ENCODE measurements at places on chromosomes 3 and 15. TPM values are rescaled to one million over a fixed set of nuclear protein-coding genes. Genes with fewer than 3 reads are reported as not detected.
A peak's percentile ranks its signal among the peaks of the same experiment; 100 is the strongest.

GRCh38 chr3:116809208-116809607 lies 99.6 kb downstream of the TUSC7 start:
- no peak for DNase-seq

DNA sequence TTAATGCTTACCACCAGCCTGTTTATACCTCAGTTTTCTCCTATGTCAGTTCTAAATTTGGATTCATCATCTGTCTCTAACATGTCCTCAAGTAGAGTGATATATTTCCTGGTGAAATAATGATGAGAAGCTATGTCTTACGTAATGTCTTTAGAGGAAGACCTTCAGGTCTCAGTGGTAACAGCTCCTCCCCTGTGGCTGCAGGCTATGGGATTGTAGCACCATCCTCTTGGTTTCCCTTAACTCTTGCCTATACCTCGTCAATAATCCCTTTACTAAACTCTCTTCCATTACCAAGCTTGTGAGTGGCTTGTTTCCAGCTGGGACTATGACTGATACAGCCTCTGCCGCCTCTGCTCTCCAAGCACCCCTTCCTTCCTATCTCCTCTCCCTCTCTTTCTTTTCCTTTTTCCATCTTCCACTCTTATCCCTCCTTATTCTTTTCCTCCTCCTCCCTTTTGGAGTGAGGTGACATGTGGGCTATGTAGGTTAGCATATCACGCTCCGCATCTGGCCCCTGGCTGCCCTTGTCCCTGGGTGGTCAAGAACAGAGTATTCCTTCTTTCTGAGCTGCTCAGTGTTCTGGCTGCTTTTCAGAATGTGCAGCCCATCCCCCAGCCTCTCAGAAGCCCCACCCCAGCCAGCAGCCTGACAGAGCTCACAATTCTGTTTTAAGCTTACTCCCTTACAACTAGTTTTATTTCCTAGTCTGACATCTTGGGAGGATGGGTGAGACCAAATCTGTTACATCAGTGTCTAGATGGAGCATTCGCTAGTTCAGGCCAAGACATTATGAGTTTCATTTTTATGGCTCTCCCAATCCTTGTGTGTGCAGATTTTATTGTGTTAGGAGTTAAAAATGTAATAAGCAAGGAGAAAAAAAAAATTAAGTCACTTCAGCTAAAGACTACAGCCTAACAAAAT lies 75.0 kb upstream of the RNU6-1 start:
- no peak for DNase-seq

DNA sequence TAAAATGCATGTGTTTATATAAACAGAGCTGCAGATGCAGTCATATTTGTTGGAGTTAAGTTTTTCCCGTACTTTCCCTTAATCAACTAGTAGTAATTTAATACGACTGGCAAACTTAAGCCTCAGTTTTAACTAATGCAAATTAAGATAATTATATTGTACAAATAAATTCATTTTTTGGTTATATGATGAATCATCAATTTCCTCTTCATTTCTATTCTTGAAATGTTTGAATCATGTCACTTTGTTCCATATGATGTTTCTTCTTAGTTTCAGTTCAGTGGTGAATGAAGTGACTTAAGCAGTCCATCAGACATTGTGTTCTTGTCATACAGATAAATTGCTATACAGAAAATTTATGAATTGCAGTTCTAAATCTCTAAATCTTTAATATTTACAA lies 1361.2 kb upstream of the EPHA6 start:
- DNase-seq, result no peak

DNA sequence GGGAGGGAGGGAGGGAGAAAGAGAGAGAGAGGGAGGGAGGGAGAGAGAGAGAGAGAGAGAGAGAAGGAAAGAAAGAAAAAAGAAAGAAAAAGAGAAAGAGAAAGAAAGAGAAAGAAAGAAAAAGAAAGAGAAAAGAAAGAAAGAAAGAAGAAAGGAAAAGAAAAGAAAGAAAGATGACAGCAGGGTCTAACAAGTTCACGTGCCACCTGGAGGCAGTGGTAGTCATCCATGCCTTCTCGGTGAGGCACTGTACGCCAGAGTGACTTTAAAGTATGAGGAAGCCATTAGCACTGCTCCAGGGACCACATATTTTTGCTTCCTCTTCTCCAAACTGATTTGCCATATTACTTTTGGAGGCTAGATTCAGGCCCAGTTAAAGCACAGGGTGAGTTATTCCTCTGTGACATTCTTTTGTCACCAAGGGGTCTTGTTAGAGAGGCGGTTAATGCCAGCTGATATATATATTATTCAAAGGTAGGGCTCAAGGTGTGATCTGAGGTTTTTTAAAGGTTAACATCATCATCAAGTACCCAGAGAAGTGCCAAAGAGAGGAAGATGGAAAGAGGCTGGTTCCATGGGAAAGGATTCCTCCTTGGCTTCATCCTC lies at the start of gene HTR3D:
Gene HTR3D, plus strand, starts transcription at position 556 of the 606 bp plus-strand sequence. Its CDS starts 0 bp downstream, at position 556.
- DNase-seq, result peak; percentile 55

DNA sequence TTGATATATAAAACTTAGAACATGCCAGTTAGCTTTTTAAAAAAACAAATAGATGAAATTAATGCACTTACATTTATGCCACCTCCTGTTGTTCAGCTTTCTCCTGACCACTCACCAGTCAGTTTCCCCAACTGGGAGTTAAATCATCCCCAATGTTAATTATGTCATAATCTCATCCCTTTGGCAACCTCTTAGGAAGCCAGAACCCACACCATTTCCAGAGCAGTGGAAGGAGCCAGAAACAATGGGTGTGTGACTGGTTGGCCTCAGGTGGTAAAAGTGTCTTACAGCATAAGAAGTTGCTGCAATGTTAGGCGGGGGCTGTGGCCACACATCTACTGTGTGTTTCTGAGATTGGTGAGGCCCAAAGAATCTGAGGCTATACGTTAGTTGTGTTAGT lies 46.5 kb upstream of the MITF start:
- no peak for DNase-seq

- no peak for DNase-seq
These were observed 8.0 kb upstream of the CCDC13 start for GRCh38 chr3:42780892-42781700.

GRCh38 chr15:40536501-40536900 lies 28.3 kb downstream of the CCDC32 start:
- DNase-seq, result no peak

DNA sequence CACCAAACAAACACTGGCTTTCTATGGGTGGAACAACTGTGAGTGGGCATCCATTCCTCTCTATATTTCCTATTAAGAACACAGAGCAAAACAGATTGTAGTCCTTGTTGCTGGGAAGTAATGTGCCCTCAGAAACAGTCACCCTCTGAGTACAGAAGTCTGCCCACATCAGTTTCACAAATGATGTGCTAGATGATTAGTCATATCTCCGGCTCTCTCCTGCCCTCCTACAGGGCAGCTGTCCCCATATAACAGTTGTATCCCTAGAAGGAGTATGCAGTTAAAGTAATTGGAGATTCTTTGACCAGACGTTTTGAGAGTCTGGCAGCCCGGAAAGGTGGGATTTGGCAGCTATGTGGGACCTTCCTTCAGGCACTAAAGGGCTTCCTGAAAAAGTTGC lies 159.9 kb downstream of the APBA2 start:
- DNase-seq, result no peak

- no peak for DNase-seq
These were observed 103.9 kb downstream of the HCN4 start for GRCh38 chr15:73264881-73265280.

ITIH4 gene
- total RNA-seq, result 0.07 TPM

GALNT15 gene
- total RNA-seq, result not detected

P2RY13 gene
- total RNA-seq, result not detected
